ENCODE measurements at places on chromosomes 2 and 18. TPM values are rescaled to one million over a fixed set of nuclear protein-coding genes. Genes with fewer than 3 reads are reported as not detected.

DYNAP gene
- total RNA-seq, result not detected

DNA sequence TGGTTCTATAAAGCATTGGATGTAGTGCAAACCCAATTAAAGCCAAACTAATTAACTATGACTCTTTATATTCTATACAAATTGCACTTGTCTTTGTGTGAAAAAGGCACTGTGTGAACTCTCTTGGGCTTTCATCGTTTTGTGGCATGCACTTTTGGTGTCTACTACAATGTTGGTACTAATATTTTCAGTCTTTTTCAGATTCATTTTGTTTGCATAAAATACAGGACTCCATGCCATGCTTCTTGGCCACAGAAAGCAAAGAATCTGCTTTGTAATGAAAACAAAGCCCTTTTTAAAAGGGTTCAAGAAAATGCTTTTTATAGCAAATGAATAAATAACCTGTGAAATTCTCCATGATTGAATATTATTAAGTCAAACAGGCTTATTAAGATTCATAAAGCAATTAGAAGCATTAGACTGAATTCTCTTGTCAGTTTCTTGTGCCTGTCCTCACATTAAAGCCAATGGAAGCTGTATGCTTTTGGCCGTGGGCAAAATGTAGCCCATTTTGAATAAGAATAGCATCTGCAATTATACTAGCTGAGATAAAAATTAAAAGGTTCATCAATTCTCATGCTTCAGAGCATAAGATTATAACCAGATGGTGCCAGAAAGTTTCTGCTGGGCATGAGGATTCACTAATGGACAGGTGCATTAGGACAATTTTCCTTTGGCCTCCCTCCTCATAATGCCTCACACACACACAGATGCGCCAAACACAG, 1665.2 kb downstream of the SUCLG1 start:
- H3K4me3 ChIP-seq, result no peak overlapping the region
- no peak overlapping the region for H3K27ac ChIP-seq
- no peaks in the 10 kb centered on the region for H3K27me3 ChIP-seq
- H3K4me1 ChIP-seq, result no peaks in the 10 kb centered on the region
- H3K36me3 ChIP-seq, result no peaks in the 10 kb centered on the region
- DNase-seq, result no peak

DNA sequence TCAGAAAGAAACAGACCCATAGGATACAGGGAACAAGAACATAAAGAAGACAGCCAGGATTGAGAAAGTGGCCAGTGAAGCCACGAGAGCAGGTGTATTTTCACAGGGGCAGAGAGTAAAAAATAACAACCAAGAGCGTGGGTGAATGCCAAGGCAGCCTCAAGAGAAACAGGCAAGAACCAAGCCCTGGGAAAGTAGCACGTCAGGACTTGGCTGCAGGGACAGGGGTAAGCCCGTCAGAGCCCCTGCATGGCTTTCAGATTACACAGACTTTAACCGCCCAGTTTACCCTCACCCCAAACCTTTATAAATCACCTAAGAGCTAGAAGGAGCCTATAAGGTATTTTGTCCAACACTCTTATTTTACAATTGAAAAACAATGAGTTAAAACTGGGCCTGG, 43.7 kb downstream of the ARL4C start:
- H3K27me3 ChIP-seq, result no peaks in the 10 kb centered on the region
- no peaks in the 10 kb centered on the region for H3K36me3 ChIP-seq
- H3K4me1 ChIP-seq, result no peaks in the 10 kb centered on the region
- DNase-seq, result no peak
- no peak overlapping the region for H3K4me3 ChIP-seq

CD207 gene
- not detected for total RNA-seq

- no peaks in the 10 kb centered on the region for H3K36me3 ChIP-seq
- no peak for DNase-seq
Observed at GRCh38 chr2:98911376-98912154, 24.5 kb downstream of the CRACDL start.

GRCh38 chr18:37578886-37579513, 13.4 kb upstream of the CELF4 start:
- no peak overlapping the region for H3K27ac ChIP-seq
- H3K36me3 ChIP-seq, result no peaks in the 10 kb centered on the region
- no peak overlapping the region for H3K4me3 ChIP-seq
- H3K27me3 ChIP-seq, result no peaks in the 10 kb centered on the region

DNA sequence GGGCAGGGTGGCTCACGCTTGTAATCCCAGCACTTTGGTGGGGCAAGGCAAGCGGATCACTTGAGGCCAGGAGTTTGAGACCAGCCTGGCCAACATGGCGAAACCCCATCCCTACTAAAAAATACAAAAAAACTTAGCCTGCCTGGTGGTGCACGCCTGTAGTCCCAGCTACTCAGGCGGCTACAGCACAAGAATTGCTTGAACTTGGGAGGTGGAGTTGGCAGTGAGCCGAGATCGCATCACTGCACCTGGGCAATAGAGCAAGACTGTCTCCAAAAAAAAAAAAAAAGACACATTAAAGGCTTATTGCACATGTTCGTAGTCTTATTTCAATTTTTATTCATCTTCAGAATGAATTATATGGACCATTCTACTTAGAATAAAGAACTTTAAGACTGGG, 110.2 kb downstream of the BMPR2 start:
- H3K27ac ChIP-seq, result no peak overlapping the region
- H3K36me3 ChIP-seq, result no peaks in the 10 kb centered on the region

DNA sequence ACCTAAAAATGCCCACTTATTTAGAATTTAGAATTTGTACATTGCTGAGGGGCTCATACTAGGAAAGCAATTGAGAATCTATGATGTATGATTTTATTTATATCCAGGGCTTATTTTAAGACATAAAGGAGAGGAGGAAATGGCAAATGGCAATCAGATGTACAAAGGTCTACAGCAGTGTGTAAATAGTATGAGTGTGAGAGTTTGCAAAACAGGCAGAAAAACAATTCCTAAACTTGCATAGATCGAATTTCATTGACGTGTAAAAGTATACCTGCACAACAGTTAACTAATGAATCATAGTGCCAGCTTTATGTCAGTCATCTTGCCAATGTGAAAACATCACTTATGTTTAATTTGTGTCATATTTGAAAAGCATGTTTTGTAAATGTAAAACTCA, 718.7 kb upstream of the GCFC2 start:
- no peaks in the 10 kb centered on the region for H3K27me3 ChIP-seq
- no peaks in the 10 kb centered on the region for H3K4me1 ChIP-seq
- H3K36me3 ChIP-seq, result no peaks in the 10 kb centered on the region
- H3K27ac ChIP-seq, result no peak overlapping the region

CRYBA2 gene
- total RNA-seq, result not detected

CCDC68 gene
- total RNA-seq, result not detected

DNA sequence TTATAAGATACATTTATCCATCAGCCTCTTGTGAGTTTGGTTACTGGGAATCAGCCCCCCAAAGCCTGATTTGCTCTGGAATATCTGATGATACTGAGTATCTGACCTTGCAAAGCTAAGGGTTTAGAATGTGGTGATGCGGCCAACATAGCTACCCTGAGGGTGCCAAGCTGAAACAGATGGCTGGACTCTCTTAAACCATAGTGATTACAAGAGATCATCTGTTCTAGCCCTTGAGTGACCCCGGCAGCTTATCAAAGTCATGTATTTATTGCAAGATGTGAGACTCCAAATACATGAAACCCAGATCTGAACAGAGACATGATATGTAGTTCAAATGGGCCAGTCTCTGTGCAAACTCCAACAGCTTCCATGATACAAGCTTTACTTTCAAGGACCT, 78.2 kb upstream of the CABLES1 start:
- H3K27me3 ChIP-seq, result no peaks in the 10 kb centered on the region
- H3K27ac ChIP-seq, result no peak overlapping the region
- H3K36me3 ChIP-seq, result no peaks in the 10 kb centered on the region
- H3K4me1 ChIP-seq, result no peaks in the 10 kb centered on the region

DNA sequence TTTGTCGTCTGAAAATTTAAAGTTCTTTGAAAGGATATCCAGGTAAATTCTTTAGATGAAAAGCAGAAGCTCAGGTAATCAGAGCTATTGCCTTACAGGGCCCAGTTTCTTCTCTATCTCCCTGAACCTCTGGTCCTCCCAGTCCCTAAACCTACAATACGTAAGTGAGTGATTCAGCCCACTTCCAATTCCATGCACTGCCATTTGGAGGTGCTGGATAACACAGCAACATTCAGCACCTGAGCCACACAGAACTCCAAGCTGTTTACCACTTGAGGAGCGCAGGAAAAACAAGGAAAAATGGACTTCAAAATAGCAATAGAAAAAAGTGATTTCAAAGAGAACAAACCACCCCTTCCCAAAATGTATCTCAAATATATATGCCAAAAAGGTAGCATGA, 105.0 kb upstream of the DNAJC10 start:
- no peak overlapping the region for H3K4me3 ChIP-seq
- H3K27me3 ChIP-seq, result no peaks in the 10 kb centered on the region
- H3K4me1 ChIP-seq, result no peaks in the 10 kb centered on the region

- DNase-seq, result no peak
- no peak overlapping the region for H3K4me3 ChIP-seq
- H3K27me3 ChIP-seq, result no peaks in the 10 kb centered on the region
Observed at GRCh38 chr2:197126630-197127352, 183.8 kb downstream of the ANKRD44 start.

DNA sequence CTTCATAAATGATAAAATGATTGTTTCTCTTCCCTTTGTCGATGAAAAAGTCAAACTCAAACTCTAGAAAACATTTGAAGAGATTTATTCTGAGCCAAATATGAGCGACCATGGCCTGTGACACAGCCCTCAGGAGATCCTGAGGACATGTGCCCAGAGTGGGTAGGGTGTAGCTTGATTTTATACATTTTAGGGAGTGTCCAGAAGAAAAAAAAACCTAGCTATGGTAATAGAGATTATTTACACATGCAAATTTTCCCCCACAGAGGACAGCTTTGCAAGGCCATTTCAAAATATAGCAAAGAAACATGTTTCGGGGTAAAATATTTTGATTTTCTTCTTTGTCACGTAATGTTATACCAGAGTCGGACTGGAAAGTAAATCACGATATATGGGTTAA, 92.4 kb upstream of the TRIB2 start:
- H3K27me3 ChIP-seq, result no peaks in the 10 kb centered on the region
- peaks cover 4% of the 10 kb centered on the region for H3K4me1 ChIP-seq
- H3K4me3 ChIP-seq, result no peak overlapping the region
- DNase-seq, result no peak

PDE1A gene
- 0.15 TPM for total RNA-seq

- H3K4me1 ChIP-seq, result peaks cover 93% of the 10 kb centered on the region
- no peaks in the 10 kb centered on the region for H3K36me3 ChIP-seq
- H3K27me3 ChIP-seq, result peaks cover 2% of the 10 kb centered on the region
- H3K4me3 ChIP-seq, result peak overlapping the region; percentile 35
- DNase-seq, result peak; percentile 86
Observed at GRCh38 chr2:109210431-109211200, 81.6 kb downstream of the SH3RF3 start.

- no peaks in the 10 kb centered on the region for H3K4me1 ChIP-seq
- no peaks in the 10 kb centered on the region for H3K36me3 ChIP-seq
- no peaks in the 10 kb centered on the region for H3K27me3 ChIP-seq
- DNase-seq, result no peak
- H3K27ac ChIP-seq, result no peak overlapping the region
Observed at GRCh38 chr18:13237073-13237472, 18.5 kb downstream of the LDLRAD4 start.

GRCh38 chr2:98280376-98281102, 65.7 kb upstream of the CNGA3 start:
- H3K4me3 ChIP-seq, result no peak overlapping the region
- DNase-seq, result no peak
- H3K27me3 ChIP-seq, result no peaks in the 10 kb centered on the region
- no peaks in the 10 kb centered on the region for H3K36me3 ChIP-seq
- no peaks in the 10 kb centered on the region for H3K4me1 ChIP-seq
- no peak overlapping the region for H3K27ac ChIP-seq
